ENCODE measurements at places on chromosomes 1 and 21.
A peak's percentile ranks its signal among the peaks of the same experiment; 100 is the strongest.

DNA sequence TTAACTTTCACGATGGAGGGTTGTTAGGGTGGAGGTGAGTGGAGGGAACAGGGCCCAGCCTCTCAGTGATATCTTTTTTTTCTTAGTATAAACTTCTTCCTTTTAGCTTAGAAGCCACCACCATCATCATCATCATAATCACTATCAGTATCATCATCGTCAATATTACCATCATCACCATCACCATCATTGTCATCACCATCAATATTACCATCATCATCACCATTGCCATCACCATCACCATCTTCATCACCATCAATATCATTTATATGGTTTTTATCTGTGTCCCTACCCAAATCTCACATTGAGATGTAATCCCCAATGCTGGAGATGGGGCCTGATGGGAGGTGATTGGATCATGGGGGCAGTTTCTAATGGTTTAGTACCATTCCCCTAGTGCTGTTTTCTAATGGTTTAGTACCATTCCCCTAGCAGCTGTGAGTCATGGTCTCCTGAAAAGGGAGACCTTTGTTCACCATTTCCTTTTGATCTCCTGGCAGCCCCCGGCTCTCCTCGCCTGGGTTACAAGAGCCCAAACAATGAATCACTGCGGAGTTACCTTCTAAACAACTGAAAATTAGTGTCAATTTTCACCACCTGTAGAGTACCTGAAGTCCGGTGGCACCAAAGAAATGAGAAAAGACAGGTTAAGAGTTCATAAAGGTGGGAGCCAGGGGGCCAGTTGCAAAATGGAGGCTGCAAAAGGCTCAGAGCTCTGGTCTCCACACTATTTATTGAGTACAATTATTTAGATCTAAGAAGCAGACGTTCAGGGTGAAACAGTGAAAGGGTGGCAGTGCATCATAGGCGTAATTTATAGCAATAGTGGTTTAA, 3.1 kb upstream of the PLA2G2E start:
- no peak for DNase-seq

DNA sequence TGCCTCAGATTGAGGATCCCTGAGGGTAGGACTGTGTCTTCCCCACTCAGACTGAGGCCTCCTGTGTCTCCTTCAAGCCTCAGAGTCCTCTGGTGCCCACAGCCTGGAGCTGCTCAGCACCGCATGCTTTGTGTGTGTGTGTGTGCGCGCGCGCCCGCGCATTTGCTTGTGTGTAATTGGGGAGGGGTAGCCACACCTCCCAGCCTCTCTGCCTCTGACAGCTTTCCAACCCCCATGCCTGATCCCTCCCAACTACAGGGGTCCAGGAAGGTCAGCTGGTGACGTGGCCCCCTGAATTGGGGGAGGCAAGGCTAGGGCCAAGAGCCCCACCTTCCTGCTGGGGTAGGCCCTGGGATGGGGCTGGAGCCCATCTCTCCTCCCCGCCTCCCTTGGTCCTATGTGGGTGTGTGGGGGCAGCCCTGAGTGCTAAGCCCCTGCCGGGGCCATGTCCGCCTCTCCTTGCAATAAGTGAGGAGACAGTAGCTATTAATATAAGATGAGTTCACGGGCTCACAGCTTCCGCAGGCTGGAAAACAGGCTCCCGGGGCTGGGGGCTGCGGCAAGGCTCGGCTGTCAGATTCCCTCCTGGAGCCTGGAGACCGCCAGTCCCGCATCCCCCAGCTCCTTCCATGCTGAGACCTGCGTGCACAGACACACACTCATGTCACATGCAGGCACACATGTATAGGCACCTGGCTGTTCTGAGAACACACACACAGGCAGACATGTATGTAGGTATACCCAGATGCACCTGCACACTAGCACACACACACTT, 7.0 kb downstream of the GPR3 start:
- DNase-seq, result no peak

GRCh38 chr21:32334980-32335531, 36.4 kb downstream of the MRAP start:
- DNase-seq, result peak; percentile 65

DNA sequence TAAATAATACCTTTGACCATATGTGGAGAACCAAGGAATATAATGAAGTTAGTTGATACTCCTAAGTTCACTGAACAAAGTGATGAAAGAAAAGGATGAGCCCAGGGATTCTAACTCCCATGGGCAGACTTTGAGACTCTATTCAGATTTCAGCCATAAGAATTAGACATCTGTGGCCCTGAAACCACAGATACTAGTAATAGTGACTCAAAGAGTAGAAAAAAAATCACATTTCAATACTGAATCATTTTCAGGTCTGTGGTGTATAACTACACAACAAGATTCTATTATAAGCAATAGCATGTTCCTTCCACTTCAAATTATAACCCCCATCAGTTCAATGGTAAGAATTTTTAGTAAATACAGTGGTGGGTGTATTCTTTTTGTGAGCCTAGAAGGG, 16.4 kb upstream of the F13B start:
- no peak for DNase-seq

GRCh38 chr1:8669606-8670335, 147.7 kb downstream of the RERE start:
- no peak for DNase-seq

DNA sequence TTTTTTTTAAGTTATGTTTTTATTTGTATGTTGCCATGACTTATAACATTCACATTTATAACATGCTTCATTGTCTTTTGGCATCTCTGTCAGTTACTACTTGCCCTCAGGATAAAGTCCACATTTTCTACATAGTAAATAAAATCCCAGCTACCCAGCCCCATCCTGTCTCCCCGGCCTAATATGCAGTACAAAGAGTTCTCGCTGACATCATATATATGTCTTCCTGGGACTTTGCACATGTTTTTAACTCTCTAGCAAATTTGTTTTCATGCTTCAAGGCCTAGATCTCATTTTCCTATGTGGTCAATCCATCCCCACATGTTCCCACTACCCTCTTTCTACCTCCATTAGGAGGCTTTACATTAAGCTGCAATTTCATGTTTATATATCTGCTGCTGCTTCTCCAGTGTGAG, 33.0 kb upstream of the IVNS1ABP start:
- no peak for DNase-seq

- DNase-seq, result no peak
Observed at GRCh38 chr1:218339267-218339831, 5.8 kb upstream of the TGFB2 start.

GRCh38 chr1:186626356-186626932, 53.8 kb downstream of the PTGS2 start:
- DNase-seq, result no peak

- DNase-seq, result no peak
Observed at GRCh38 chr1:247347477-247348222, 16.0 kb upstream of the ZNF496 start.

DNA sequence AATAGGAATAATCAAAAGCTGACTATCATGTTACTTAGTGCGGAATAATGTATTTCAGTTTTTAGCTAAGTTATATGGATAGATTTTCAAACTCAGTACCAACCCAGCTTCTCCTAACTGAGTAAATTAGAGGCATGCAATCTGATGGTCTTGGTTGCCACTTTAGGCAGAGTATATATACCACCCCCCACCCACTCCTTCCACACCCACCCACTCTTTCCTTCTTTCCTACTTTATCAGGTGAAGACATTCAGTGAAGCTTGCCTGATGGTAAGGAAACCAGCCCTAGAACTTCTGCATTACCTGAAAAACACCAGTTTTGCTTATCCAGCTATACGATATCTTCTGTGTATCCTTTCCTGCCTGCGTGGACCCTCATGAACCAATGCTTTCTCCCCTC, 36.3 kb downstream of the DAP3 start:
- no peak for DNase-seq

DNA sequence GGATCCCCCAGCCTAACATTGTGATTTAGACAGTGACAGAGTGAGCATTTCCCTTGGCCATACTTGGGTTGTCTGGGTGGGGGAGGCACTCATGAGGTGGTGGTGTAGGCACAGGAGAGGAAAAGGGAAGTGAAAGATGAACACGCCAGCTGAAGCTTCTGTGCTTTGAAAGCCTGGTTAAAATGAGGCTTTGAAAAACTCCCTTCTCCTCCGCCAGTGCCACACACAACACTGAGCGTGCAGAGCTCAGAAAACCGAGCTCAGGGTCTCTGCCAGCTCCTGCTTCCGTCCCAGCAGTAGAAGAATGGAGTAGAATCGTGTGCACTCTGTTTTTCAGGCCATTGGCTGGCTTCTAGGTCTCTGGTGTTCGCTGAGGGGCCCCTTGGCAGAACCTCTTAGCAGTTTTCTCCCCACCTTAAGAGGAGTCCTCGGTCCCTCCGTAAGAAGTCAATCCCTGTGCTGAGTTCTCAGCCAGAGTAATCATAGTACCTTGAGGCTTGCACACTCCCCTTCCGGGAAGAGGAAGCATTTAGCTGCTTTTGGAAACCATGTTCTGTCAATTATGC, 12.9 kb downstream of the PLEKHM2 start:
- DNase-seq, result no peak

Measured in WERI-Rb-1 (cell line).